Activated T-cell treated with anti-CD3 and anti-CD28 coated beads, Interleukin-2, amount 50 U/mL, for 4 hours (primary cell): ENCODE measurements at places on chromosomes 2 and 18.

- DNase-seq: no peak
These were observed 1.4 kb downstream of the MSH2 start for GRCh38 chr2:47404356-47404755.

DNA sequence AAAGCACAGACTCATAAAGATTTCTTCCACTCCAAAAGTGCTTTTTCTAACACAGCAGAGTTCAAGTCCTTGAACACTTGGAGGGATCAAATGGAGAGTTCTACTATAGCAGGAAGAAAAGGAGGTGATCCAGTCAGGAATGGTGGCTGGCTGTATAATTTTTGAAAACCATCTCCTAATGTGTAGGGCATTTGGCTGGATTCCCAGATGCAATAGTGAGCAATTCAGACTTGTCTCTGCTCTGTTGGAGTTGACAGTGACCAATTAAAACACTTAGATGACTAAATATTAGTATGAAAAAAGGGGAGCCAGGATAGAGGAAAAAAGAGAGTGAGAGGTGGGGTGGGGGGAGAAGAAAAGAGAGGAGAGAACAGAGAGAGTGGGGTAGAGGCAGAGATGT is 5.3 kb upstream of the G6PC2 start:
- no peak for DNase-seq

- DNase-seq: no peak
These were observed 168.3 kb downstream of the UXS1 start for GRCh38 chr2:106025796-106026195.

- DNase-seq: no peak
These were observed 31.5 kb downstream of the BABAM2 start for GRCh38 chr2:27921880-27922547.

DNA sequence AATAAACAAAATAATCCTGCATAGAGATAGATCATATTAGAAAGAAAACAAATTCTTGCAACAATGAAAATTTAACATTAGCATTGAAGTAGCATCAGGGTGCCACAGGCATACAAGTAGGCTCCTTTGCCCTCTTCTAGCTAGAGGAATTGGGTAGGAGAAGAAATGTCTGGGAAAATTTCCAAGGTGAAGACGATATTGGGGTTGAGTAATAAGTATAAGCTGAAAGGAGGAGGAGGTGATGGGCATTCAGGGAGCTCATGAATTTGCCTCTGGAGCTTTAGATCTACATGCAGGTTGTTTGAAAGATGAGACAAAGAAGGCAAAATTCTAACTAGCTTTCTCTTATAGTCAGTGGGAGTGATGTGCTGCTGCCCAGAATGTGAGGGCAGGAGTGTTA is 504.9 kb downstream of the CCDC85A start:
- DNase-seq: no peak

DNA sequence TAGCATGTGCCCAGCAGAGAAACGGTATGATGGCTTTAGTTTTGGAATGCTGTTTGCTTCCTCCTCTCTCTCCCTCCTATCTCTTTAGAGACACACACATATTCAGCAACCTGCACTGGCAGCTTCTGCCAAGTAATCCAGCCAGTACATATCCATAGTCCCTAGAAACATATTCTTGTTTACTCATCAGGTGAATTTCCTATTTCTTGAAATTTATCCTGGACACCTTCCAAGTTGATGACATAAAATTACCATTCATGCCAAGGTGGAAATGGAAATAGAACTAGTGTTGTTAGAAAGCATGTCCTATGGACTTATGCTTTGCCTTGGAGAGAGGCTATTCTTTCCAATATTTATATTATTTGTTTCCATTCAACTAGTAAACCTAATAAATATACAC is 50.9 kb upstream of the RGPD4 start:
- DNase-seq: no peak

GRCh38 chr18:46939337-46939963 is 22.0 kb downstream of the KATNAL2 start:
- no peak for DNase-seq

DNA sequence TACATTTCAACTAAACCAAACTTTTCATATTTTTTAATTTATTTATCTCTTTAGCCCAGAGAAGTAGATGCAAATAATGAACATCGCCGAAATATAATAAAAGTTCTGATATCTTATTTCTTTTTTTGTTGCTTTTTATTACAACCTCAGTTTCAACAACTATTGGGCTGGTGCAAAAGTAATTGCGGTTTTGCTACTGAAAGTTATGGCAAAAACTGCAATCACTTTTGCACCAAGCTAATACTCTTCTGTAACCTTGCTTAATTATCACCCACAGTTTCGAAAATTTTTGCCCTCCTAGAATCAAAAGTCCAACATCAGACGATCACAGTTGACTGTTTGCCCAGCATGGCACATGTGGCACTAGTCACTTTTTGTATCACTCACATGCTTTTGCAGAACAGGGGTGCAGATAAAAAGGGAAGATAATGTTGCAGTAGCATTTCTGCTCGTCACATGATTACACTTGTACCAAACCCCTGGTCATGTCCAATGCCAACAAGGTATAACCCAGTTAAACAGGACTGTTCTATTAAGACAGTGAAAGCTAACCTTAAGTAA is 242.4 kb upstream of the GALNT5 start:
- DNase-seq: no peak

DNA sequence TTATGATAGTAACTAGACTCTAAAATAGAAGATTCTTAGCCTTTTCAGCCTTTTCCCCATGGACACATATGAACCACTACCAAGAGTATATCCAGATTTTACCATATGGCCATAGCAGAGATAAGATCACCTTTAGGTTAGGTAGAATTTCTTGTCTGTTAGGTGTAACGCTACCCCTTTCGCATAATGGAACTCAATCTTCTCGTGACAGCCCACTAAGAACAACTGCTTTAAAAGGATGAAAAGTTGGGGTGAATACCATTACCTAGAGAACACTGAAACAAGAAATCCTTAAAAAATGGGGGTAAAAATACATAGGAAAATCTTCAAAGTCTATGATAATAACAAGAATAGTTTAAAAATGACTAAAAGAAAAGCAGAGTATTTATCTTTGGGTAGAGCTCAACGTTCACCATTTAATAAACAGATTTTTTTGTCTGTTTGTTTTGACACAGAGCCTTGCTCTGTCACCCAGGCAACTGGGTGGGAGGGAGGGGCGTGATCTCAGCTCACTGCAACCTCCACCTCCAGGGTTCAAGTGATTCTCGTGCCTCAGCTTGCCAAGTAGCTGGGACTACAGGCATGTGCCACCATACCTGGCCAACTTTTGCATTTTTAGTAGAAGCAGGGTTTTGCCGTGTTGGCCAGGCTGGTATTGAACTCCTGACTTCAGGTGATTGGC is 67.2 kb downstream of the VIL1 start:
- no peak for DNase-seq

GRCh38 chr2:186570604-186571003 is 19.3 kb upstream of the ITGAV start:
- DNase-seq: no peak

GRCh38 chr2:48693645-48694044 is 61.9 kb downstream of the LHCGR start:
- no peak for DNase-seq

GRCh38 chr2:83873110-83873509 is 586.0 kb downstream of the SUCLG1 start:
- DNase-seq: no peak

GRCh38 chr2:68391099-68391498 is 26.0 kb downstream of the PLEK start:
- no peak for DNase-seq

- DNase-seq: peak; percentile 13
These were observed 36.0 kb downstream of the MRPL33 start for GRCh38 chr2:27807476-27807875.

DNA sequence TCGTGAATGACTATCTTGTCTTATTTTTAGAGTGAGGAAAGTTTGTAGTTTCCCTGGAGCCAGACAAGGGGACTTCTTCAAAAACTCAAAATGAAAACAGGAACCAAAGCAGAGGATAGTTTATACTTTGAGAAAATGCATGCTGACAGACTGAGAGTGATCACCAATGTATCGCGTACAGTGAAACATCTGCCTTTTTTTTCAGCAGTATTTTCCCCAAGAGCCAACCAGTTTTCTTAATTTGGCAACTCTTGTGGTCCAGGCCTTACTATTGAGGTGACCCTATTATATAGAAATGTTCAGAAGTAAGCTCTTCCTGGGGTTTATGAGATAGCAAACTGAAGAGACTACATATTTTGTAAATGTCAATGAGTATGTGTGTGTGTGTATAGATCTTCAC is 153.7 kb upstream of the VRK2 start:
- DNase-seq: no peak

GRCh38 chr2:53670331-53670730 is 97.3 kb upstream of the CHAC2 start:
- DNase-seq: no peak

- no peak for DNase-seq
These were observed 41.4 kb downstream of the SGPP2 start for GRCh38 chr2:222465746-222466145.

GRCh38 chr2:111694700-111695101 is 189.3 kb downstream of the ANAPC1 start:
- DNase-seq: no peak

DNA sequence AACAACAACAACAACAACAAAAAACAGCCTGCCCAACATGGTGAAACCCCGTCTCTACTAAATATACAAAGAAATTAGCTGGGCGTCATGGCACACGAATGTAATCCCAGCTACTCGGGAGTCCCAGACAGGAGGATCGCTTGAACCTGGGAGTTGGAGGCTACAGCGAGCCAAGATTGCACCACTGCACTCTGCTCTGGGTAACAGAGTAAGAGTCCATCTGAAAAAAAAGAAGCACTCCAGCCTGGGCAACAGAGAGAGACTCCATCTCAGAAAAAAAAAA is 344.1 kb upstream of the PLGLB2 start:
- DNase-seq: no peak

GRCh38 chr18:25685088-25685487 is 333.1 kb upstream of the ZNF521 start:
- DNase-seq: no peak

GRCh38 chr2:9228088-9228751 is 21.6 kb downstream of the ASAP2 start:
- DNase-seq: no peak

- no peak for DNase-seq
These were observed 14.9 kb downstream of the ATOH8 start for GRCh38 chr2:85768713-85769112.

- DNase-seq: no peak
These were observed 2.8 kb upstream of the PRKCE start for GRCh38 chr2:45648636-45649035.

DNA sequence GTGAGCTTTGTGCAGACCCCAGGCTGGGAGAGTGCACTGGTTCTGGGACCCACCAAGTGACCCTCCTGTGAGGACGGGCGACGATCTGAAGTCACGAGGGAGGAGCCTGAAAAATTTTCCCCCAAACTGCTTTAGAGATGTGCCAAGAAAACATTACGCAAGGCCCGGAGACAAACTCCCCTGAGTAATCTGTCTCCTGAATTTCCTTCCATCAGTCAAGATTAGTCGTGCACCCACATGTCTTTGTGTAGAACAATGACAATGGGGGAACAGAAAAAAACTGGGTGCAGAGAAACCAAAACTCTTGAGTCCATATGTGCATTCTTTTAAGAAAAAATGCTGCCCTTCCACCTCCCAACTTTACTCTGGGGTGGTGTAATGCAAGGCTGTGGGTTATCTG is 12.6 kb upstream of the NCK2 start:
- DNase-seq: no peak

DNA sequence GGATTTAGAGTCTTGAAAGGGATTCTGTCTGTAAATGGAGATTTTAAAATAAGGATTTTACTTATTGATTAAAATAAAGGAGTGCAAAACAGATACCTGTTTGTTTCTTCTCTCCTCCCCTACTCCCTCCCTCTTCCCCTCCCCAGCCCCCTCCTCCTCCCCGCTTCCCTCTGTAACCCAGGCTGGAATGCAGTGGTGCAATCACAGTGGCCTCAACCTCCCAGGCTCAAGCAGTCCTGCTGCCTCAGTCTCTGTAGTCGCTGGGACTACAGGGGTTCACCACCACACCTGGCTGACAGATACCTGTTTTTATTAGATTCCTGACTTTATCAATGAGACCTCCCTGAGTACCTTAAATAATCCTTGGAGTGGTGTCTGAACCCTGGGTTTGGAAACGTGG is 57.1 kb downstream of the OXER1 start:
- no peak for DNase-seq

GRCh38 chr18:27969206-27969605 is 207.7 kb downstream of the CDH2 start:
- DNase-seq: no peak

DNA sequence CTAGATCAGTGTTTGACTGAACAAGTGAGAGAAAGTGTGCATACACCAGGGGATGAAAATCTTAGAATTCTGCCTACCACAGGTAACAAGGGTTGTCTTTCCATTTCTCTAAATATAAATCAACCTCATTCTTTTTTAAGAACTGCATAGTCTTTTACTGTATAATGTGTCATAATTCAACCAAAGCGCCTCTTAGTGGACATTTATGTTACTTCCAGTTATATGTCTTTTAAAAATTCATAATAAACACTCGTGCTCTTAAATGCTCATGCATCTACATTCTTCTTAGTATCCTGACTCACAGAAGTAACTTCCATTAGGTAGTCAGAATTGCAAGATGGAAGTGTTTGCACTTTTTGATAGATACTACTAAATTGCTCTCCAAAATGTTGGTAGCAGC is 76.2 kb downstream of the CHRNA1 start:
- no peak for DNase-seq

DNA sequence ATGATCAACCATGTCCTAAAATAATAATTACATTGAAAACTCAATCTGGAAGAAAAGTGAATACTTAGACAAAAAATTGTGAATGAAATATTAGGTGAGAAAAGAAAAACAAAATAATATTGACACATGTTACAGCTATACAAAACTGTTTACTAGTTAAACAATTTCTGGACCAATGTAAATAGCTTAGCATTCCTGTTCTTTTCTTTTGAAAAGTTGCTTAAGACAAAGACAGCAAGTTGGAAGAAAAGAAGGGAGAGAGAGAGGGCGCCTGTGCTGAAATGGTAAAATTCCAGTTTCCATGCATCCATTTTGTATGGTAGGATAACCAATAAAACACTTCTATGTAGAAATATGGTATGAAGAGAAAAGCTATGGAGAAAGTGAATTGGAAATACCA is 94.1 kb upstream of the RFX8 start:
- DNase-seq: no peak

GRCh38 chr2:228655331-228655730 is 473.8 kb upstream of the SPHKAP start:
- DNase-seq: no peak

GRCh38 chr2:241567776-241568175 is 9.2 kb downstream of the BOK start:
- no peak for DNase-seq

DNA sequence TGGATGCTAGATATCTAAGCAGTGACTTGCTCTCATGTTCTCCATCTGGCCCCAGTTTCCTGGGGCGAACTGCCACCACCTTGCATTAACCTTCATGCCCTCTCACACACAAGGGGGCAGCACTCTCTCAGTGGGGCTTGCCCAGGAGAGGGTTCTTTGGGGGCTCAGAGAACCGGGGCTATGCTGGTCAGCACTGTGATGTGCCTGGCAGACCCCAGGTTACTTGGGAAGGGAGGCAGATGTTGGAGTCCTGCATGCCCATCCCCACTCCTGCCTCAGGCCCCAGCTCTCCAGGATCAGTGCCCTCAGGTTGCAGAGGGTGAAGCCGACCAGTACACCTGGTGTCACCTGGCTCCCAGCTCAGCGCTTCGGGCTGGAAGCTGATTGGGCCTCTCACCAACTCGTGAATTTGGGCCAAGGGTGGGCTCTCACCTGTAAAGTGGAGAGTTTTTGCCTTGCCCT is 396.2 kb upstream of the HS6ST1 start:
- DNase-seq: no peak
